ENCODE measurements at places on chromosomes 6 and 20.

DNA sequence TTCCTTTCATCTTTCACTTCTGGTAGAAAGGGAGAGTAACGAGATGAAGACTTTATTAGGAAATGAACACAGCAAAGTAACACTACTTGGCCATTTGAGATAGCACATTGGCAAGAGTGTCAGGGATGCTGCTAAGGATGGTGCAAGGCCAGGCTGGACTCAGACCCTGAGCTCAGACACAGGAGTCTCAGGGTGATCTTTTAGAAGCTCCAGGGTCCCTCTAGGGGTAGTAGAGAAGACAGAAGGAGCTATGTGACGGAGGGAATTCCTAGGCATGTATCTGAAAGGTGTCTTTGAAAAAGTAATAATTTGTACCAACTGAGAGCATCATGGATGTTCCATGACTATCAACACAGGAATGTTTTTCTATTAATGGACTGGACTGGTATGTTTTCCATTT is 436.5 kb downstream of the DHX35 start:
- DNase-seq = no peak

DNA sequence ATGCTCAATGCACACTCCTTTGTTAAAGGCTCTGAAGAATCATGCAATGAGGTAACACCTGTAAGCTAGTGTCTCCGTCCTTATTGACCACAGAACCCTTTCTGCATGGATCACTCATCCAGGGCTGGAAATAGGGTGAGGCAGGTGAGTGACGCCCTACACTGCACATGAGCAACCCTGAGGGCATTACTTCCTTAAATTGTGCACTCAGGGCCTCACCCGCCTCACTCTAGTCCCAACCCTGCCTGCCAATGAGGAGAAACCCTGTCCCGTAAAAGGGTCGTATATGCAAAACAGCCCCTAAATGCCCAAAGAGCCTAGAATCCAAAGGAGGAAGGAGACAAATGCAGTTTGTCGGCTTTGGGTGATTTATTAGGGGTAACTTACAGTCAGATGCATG is 33.6 kb upstream of the NOP56 start:
- DNase-seq = no peak

GRCh38 chr20:18981962-18982539 is 168.5 kb downstream of the SCP2D1 start:
- no peak for DNase-seq

DNA sequence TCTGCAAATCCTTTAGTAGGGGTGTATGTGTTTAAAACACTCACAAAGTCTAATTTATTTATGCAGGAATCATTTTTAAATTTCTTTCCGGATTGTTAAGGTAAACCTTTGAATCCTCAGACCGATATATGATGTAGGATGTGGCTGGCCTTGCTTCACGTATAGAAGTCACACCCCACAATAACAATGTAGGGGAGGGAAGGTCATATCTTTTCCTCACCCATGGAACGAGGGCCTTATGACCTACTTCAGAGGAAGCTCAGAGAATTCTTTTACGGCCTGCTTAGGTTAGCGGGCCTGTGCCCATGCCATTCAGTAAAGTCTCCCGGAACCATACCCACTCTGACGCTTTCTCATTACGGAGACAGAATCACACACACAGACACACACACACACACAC is 102.9 kb downstream of the MAP3K7 start:
- DNase-seq = no peak

GRCh38 chr6:548091-548490 is 108.8 kb downstream of the HUS1B start:
- peak; percentile 28 for DNase-seq

DNA sequence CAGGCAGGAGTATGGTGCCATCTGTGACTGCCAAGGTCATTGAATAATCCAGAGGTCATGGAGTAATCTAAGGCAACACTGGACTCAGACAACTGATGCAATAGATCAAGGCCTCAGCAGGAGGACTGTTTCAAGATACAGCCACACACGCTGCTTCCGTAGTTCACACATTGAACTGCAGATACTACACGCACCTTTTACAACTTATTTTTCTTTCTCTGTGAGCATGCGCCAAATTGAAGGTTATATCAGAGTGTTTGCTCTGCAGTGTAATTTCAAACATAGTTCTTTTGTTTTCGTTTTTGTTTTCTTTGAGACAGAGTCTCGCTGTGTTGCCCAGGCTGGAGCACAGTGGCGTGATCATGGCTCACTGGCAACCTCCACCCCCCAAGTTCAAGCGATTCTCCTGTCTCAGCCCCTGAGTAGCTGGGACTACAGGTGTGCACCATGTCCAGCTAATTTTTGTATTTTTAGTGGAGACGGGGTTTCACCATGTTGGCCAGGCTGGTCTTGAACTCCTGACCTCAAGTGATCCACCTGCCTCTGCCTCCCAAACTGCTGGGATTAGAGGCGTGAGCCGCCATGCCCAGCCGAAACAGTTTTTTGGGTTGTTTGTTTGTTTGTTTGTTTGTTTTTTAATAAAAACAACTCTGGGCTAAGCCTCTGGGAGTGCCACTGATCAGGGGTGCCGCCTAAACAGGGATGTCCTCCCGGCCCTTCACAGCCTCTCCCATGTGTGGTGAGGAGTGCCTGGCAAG is 96.6 kb upstream of the NAA20 start:
- no peak for DNase-seq
